Kasumi-1 (cell line): ENCODE measurements at places on chromosomes 7 and 10.
A peak's percentile ranks its signal among the peaks of the same experiment; 100 is the strongest.

GRCh38 chr7:84009782-84010181 lies 184.8 kb downstream of the SEMA3A start:
- DNase-seq = no peak

- no peak for DNase-seq
Measured at GRCh38 chr10:52895059-52895458, 122.5 kb upstream of the MBL2 start.

DNA sequence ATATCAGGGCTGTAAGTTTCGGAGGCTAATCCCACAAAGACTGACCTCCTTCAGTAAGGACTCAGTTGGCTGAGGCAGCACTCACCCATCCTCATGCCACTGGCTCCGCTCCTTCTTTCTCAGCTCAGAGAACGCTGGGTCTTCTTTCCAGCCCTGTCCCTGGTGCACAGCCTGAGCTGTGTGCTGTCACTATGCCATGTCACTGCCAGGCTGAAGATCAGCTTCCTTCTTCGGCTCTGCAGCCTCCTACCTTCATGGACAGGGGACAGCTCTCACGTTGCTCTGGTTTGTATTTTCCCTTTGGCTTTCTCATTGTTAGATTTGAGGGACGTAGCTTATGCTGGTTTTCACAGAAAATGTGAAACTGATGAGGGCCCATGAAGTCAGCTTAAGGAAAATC lies 437.3 kb downstream of the GLRX3 start:
- DNase-seq = no peak

DNA sequence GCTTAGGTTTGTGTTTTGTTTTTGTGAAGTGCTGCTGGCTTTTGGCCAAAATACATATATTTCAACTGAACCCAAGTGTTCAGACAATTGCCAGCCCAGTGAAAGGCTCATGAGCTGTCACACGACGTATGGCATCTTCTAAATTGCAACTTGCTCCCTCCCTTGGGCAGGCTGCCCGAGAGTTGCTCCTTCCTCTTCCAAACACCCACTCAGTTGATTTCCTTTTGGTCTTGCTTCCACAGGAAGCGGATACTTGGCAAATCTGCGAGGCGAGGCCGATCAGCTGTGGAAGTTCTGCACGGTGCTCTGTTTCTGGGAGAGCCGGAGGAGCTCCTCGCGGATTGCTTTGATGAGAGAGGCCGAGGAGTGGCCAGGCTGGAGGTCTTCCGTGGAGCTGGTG lies 39.6 kb upstream of the ATP6V0A4 start:
- DNase-seq = no peak

GRCh38 chr7:85094046-85094725 lies 92.7 kb downstream of the SEMA3D start:
- no peak for DNase-seq

GRCh38 chr10:14439451-14440259 lies 108.9 kb upstream of the FRMD4A start:
- no peak for DNase-seq

GRCh38 chr7:30027065-30027456 lies 559 bp upstream of the FKBP14 start:
- peak; percentile 83 for DNase-seq

GRCh38 chr10:93495654-93496321 lies 624 bp upstream of the CEP55 start:
- peak; percentile 38 for DNase-seq

- peak; percentile 72 for DNase-seq
Measured at GRCh38 chr7:22726907-22727713, at the start of gene IL6. IL6 (plus strand) TSS chr7:22727200; CDS start chr7:22727263, 63 bp downstream.

DNA sequence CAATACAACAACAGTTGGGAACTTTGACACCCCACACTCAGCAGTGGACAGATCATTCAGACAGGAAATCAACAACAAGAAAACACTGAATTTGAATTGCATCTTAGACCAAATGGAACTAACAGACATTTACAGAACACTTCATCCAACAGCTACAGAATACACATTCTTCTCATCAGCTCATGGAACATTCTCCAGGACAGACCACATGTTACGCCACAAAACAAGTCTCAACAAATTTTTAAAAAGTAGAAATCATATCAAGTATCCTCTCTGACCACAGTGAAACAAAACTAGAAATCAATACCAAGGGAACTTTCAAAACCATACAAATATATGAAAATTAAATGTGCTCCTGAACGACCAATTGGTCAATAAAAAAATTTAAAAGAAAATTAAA lies 212.3 kb downstream of the DNAJC1 start:
- no peak for DNase-seq

- DNase-seq = no peak
Measured at GRCh38 chr7:6251653-6252052, 20.8 kb downstream of the CYTH3 start.

- peak; percentile 23 for DNase-seq
Measured at GRCh38 chr7:116786791-116787443, 75.5 kb upstream of the CAPZA2 start.

GRCh38 chr7:109637428-109637990 lies 1067.8 kb downstream of the DNAJB9 start:
- DNase-seq = no peak

GRCh38 chr7:55441774-55442522 lies 76.8 kb downstream of the LANCL2 start:
- no peak for DNase-seq

GRCh38 chr7:108367946-108368345 lies 88.3 kb downstream of the NRCAM start:
- no peak for DNase-seq

DNA sequence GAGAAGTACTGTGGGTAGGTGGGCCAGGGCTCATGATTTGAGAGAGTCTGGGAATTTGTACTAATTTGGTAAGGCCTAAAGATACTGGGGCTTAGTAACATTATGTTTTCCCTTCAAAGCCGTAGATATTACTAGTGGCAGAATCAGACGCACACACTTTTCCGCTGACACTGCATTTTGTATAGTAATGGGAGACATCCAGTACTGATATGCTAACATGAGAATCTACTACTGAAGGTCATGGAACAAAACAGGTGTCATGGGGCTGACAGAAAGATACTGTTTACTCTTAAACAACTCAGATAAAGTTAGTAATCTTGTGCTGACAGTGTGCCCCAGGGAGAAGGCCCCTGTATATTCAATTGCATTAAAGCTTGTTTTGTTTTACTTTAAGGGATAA lies 11.1 kb upstream of the GIMAP7 start:
- DNase-seq = no peak

DNA sequence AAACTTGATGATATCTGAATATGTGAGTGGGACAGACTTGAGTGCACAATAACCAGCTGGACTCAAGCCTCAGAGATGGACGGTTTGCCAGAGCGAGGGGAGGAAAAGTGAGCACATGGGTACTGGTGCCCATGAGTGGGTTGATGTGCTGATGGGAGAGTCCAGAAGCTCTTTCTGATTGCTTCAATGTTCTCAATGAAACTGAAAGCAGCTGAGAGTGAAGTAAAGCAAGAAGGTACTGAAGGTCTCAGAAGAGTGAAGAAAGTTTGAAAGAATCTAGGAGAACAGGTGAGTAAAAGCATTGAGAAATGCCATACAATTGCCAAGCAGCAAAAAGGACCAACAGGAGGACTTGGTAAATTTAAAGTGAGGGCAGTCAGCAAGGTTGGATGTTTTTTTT lies 28.6 kb downstream of the CTTNBP2 start:
- DNase-seq = no peak

DNA sequence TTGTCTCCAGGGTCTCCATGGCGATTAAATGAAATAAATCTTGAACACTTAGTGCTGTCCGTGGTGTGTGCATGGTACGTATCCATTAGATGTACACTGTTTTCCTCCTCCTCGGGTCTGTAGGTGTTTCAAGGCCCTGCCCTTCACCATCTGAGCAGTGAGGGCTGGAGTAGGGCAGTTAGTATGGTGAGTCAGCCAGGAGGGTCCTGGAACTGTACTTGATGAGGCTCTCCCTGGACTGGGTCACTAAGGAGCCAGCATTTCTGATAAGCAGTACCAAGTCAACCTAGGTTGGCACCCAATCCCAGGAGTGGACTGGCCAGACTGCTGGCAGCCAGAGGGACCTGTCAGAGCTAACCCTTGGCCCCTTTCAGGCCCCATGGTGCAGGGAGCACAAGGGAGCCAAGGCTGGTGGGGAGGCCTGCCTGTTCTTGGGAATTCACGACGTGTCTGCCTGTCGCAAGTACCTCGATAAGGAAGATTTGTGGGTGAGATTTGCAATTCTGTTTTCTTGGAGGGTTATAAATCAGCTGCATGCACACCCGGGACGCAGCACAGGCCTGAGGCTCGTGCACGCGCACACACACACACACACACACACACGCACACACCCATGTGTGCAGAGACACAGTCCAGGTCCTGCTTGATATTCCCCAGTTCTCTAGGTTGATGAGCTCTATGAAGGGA lies 114.2 kb downstream of the ZMIZ1 start:
- DNase-seq = no peak

DNA sequence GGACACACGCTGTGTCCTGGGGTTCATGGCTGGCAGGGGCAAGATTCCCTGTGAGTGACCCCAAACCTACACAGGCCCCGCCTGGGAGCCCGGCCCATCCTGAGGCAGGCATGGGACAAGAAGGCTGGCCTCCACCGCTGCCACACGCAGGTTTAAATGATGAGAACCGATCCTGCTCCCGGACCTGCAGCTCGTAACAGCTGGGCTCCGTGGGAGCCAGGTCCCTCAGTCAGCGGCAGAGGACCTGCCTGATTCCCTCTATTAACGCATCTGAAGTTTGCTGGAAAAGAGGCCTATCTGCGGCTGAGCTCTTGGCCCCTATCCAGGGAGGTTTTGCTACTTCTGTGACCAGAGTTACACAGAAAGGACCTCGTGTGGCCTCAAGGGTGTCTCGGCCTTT lies 112.3 kb downstream of the VIPR2 start:
- DNase-seq = no peak
